Adrenal gland (tissue), 19 donors: ENCODE measurements at places on chromosomes 5 and 9. TPM values are rescaled to one million over a fixed set of nuclear protein-coding genes. Genes with fewer than 3 reads are reported as not detected.
A peak's percentile ranks its signal among the peaks of the same experiment; 100 is the strongest.

- no peak overlapping the region for H3K27ac ChIP-seq
- H3K4me1 ChIP-seq, result no peaks in the 10 kb centered on the region
- no peaks in the 10 kb centered on the region for H3K36me3 ChIP-seq
- DNase-seq, result no peak
- H3K27me3 ChIP-seq, result no peaks in the 10 kb centered on the region
These were observed 78.5 kb downstream of the AP3B1 start for GRCh38 chr5:78215972-78216371.

- DNase-seq, result no peak
- H3K27me3 ChIP-seq, result no peaks in the 10 kb centered on the region
- H3K4me3 ChIP-seq, result no peak overlapping the region
- no peaks in the 10 kb centered on the region for H3K36me3 ChIP-seq
- no peak overlapping the region for H3K27ac ChIP-seq
These were observed 136.3 kb downstream of the ACTBL2 start for GRCh38 chr5:57346328-57346727.

- no peak overlapping the region for H3K27ac ChIP-seq
- no peaks in the 10 kb centered on the region for H3K4me1 ChIP-seq
- H3K4me3 ChIP-seq, result no peak overlapping the region
- H3K36me3 ChIP-seq, result no peaks in the 10 kb centered on the region
- no peak for DNase-seq
These were observed 172.2 kb downstream of the HSD17B3 start for GRCh38 chr9:96129747-96130146.

DNA sequence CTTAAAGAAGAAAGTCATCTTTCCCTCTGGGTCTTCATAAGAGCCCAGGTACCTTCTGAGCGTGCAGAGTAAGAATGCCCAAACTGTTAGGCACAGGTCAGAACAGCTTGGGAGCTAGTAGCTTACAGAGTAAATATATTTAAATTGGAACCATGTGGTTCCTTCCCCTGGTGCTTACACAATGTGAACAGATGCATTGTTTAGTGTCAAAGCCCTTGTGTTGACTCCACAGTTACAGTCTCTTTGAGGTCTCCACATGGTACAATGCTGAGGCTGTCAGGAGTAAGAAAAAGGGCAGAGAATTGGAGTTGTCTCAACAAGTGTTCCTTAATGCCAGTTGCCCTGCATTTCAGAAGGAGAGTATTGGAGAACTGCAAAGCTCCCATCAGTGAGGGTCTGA is 188.5 kb downstream of the PAPPA start:
- H3K27me3 ChIP-seq, result no peaks in the 10 kb centered on the region
- H3K4me1 ChIP-seq, result no peaks in the 10 kb centered on the region
- no peaks in the 10 kb centered on the region for H3K36me3 ChIP-seq
- H3K27ac ChIP-seq, result no peak overlapping the region

- DNase-seq, result no peak
- H3K27me3 ChIP-seq, result no peaks in the 10 kb centered on the region
- no peaks in the 10 kb centered on the region for H3K4me1 ChIP-seq
- no peaks in the 10 kb centered on the region for H3K36me3 ChIP-seq
- no peak overlapping the region for H3K27ac ChIP-seq
These were observed 449.0 kb downstream of the CCDC171 start for GRCh38 chr9:16001856-16002255.

DNA sequence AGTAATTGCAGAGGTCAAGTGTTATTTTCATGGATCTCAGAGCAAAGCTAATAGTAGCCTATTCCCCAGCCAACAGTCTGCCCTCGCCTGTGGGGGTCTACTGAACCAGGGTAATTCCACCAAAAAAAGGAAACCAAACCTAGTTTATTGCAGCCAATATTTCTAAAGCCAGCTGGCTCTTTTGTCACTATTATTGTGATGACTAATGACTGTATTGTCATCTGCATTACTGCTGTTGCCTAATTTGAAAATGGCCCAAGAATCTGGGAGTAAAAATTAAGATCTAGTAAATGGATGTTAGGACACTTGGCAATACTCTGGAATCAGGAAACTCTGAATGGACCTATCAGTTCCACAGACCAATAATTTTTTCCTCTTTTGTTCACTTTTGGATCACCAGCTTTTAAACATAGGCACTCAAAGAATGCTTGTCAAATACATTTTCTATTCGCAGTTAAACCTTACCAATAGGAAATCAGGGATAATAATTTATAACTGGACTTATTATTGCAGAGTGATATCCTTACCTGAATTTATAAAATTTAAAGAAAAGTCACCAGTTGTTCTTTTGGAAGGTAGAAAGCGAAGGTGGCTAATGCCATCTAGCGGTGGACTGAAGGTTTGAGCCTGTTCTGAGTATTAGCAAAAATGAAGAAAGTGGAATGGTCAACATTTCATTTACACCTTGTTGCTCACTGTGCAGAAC is 69.2 kb downstream of the SYK start:
- H3K4me1 ChIP-seq, result no peaks in the 10 kb centered on the region
- H3K36me3 ChIP-seq, result no peaks in the 10 kb centered on the region
- H3K27ac ChIP-seq, result no peak overlapping the region
- H3K27me3 ChIP-seq, result peaks cover 7% of the 10 kb centered on the region
- peak; percentile 65 for DNase-seq

- DNase-seq, result no peak
- no peaks in the 10 kb centered on the region for H3K27me3 ChIP-seq
- no peak overlapping the region for H3K27ac ChIP-seq
- H3K4me3 ChIP-seq, result no peak overlapping the region
- H3K36me3 ChIP-seq, result peaks cover 5% of the 10 kb centered on the region
These were observed 12.1 kb downstream of the TGFBI start for GRCh38 chr5:136040746-136041415.

The ANKRD31 gene
- total RNA-seq, result 0.11 TPM

The BTNL3 gene
- 0.14 TPM for total RNA-seq

The FCN2 gene
- 39.0 TPM for total RNA-seq

The DDX46 gene
- total RNA-seq, result 34.0 TPM

The GLDC gene
- total RNA-seq, result 0.18 TPM

The NUTM2G gene
- total RNA-seq, result not detected

The ANKRD18B gene
- not detected for total RNA-seq
